ENCODE measurements at places on chromosomes 1 and 21.
A peak's percentile ranks its signal among the peaks of the same experiment; 100 is the strongest.

DNA sequence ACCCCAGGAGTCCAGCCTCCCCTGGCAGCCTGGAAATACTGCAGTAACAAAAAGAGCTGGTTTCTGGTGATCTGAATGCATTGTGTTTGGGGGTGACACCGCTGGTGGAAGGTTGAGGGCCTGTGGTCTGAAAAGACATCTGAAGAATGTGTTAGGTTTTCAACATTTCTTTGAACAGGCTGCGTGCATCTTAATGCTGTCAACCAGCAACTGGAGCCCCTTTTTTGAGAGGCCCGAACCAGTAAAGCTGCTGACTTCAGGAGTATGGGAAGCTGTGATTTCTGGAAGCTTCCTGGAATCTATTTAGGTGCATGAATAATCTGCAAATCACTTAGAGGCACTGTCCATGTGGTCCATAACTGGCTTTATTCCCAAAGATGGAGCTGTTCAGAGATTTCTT lies 17.0 kb downstream of the ATP5PO start:
- DNase-seq, result no peak

DNA sequence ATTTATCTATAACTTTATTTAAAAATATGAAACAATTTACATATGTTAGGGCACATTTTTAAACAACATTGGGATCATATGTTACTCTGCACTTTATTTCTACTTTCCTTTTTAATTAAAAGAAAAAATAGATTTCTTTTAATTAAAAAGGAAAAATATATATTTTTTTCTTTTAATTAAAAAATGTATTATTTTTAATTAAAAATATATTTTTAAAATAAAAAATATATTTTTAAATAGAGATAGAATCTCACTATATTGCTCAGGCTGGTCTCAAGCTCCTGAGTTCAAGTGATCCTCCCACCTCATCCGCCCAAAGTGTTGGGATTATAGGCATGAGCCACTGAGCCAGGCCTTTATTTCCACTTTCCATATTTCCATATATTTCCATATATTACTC lies 36.7 kb downstream of the WARS2 start:
- no peak for DNase-seq

- DNase-seq, result no peak
Measured at GRCh38 chr1:110538075-110538474, 19.1 kb upstream of the KCNA10 start.

DNA sequence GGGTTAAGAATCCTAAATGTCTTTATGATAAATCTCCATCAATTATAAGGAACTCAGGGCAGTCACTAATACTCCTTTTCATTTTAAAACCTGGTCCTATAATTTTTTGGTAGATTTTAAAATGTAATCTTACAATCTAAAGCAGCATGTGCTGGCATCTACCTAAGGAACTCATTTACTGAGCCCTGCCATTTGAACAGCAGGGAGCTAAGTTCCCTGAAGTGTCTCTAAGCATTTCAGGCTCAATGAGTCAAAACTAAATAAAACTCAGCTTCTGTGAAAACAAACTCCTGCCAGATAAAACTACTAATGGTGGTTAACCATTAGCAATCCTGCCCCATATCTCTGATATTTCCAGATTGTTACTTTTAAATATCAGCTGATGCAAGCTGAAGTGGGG lies 1371.8 kb upstream of the PRMT6 start:
- no peak for DNase-seq

DNA sequence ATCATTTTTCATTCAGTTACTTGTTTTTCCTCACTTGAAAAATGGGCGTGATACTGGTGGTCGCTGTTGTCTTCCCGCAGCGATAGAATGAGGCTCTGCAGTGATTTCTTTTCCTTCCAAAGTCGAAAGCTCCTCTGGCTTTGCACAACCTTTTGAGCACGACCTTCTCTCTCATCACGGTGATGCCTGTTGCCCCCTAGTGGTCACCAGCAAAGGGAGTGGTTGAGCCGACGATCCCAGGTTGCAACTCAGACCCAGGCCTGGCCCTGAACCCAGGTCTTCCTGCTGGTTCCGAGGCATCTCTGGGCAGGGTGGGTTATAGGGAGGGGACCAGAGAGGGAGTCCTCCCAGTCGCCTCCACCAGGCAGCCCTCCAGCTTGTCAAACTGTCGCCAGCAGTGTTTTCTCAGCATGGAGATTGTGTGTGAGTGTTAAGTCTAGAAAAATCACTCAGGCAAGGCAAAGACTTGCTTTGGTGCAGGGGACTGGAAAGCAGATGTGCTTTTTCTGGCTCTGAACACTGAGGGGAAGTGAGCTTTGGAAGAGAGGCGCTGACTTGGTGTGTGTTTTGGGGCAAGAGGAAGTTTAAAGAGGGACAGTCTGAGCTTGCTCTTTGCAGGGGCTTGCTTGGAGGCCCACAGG lies 285.3 kb downstream of the CAMTA1 start:
- DNase-seq, result peak; percentile 65
